ENCODE measurements at places on chromosomes 12 and 14.

GRCh38 chr12:73612551-73612950, 925.1 kb upstream of the ATXN7L3B start:
- no peak for DNase-seq

GRCh38 chr14:22598896-22599244, 770 bp downstream of the ABHD4 start:
- peak; percentile 38 for DNase-seq

DNA sequence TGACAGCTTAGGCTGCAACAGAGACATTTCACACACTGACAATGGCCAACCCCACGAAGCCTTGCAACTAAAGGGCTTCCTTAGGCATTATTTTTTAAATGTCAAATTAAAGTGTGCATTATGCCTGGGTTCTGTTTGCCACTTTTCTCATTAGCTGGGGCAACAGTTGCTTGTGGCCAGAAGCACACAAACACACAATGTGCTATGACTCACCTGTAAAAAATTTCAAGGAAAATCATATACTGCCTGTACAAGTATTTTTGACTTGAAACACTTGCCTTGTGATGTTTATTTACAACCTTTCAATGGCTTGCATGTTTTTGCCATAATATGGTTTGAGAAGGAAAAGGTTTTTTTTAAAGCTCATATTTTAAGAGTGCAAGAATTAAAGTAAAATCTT, 1.9 kb downstream of the NTN4 start:
- no peak for DNase-seq

GRCh38 chr12:45938566-45938965, 51.8 kb downstream of the SCAF11 start:
- DNase-seq: no peak

- no peak for DNase-seq
Measured at GRCh38 chr12:78331753-78332152, 501.1 kb downstream of the NAV3 start.

- DNase-seq: peak; percentile 41
Measured at GRCh38 chr14:72883961-72884360, 9.9 kb downstream of the DPF3 start.
